Stimulated activated CD4-positive, alpha-beta T cell treated with anti-CD3 and anti-CD28 coated beads, Interleukin-4, amount 100 ng/mL, for 1 hour (primary cell): ENCODE measurements at places on chromosomes 6 and 20.
A peak's percentile ranks its signal among the peaks of the same experiment; 100 is the strongest.

GRCh38 chr20:37378420-37378784, 32.5 kb downstream of the SRC start:
- no peak for DNase-seq

- DNase-seq, result no peak
Measured at GRCh38 chr6:36246506-36247268, 23.2 kb upstream of the PNPLA1 start.

- DNase-seq, result no peak
Measured at GRCh38 chr20:54062812-54063280, 7.5 kb downstream of the BCAS1 start.

DNA sequence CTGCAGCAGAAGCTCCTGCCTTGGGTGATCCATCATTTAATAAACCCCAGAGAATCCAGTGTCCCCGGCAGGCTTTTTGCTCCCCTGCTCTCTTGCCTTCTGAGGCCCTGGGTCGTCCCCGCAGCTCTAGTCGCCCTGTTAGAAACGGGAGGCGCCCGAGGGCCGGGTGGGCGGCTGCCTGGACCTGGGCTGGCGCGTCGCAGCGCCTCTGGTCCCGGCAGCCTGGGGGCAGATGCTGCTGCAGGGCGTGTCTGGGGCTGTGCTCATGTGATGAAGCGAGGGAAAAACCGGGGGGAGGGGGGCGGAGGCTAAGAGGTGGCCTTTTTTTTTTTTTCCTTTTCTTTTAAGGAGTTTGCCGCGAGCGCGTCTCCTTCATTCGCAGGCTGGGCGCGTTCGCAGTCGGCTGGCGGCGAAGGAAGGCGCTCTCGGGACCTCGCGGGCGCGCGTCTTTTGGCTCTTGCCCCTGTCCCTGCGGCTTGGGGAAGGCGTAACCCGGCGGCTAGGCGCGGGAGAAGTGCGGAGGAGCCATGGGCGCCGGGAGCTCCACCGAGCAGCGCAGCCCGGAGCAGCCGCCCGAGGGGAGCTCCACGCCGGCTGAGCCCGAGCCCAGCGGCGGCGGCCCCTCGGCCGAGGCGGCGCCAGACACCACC, 394 bp downstream of the AKAP12 start:
- DNase-seq, result peak; percentile 26

- no peak for DNase-seq
Measured at GRCh38 chr6:154460306-154461071, 50.0 kb downstream of the CNKSR3 start.

GRCh38 chr6:13368079-13368730, 39.9 kb upstream of the TBC1D7 start:
- no peak for DNase-seq

DNA sequence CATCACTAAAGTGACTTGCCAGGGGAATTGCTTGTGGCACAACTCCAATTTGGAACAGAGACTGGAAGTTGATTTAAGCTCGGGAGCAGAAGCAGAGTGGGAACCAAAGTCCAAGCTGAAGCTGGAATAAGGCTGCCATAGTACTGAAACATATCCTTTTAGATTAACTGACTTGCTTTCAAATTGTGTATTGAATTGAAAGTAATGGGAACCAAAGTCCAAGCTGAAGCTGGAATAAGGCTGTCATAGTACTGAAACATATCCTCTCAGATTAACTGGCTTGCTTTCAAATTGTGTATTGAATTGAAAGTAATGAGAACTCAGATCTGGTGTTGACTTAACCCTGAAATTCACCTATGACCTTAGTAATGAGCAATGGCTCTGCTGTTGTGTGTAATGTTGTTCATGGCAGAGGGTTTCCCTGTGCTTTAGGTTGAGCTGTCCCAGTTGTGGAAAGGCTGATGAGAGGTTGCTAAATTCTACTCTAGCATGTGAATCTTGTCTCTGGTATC, 40.2 kb downstream of the CENPW start:
- DNase-seq, result no peak

GRCh38 chr20:14744723-14745122, 407.3 kb upstream of the FLRT3 start:
- DNase-seq, result no peak

DNA sequence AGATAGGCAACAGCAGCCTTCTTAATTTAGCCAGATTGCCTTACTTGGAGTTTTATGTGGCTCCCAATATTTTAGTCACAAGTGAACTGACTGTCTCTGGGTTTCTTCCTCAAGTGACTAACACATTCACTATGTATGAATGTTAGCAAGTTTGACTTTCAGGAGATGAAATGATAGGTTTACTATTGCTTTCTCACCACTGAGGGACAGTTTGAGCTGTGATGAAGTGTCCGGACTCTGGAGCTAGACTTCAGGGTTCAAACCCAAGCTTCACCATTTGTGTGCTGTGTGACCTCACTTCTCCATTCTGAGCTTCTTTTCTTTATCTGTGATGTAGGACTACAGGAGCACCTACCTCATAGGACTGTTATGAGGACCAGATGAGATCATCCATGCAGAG, 8.2 kb downstream of the DHX35 start:
- DNase-seq, result no peak

DNA sequence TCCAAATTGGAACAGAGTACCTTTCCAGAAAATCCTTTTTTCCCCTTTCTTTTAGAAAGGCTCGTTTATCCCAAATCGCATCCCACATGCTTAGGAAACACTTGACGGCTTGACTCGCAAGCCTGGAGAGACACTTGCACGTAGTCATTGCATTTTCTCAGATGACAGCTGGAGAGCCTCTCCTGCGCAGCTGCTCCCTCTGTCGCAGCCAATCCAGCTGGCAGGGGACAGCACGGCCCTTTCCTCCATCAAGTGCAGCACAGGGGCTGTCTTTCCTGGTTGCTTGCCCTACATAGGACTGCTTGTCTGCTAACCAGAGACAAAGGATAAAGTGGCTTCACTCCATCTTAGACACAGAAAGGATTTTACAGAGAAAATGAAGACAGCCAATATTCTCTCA, 77.6 kb upstream of the RGS17 start:
- DNase-seq, result no peak

DNA sequence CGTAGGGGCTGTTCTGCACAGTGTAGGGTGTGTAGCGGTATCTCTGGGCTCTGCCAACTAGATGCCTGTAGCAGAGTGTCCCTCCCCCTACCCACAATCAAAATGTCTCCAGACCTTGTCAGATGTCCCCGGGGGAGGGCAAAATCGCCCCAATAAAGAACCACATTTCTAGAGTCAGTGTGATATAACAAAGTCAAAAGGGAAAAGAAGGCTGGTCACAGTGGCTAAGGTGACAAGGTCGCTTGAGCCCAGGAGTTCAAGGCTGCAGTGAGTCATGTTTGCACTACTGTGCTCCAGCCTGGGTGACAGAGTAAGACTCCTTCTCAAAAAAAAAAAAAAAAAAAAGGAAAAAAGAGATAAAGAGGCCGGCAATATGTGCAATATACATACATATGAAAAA, 11.7 kb upstream of the CEP43 start:
- DNase-seq, result no peak

GRCh38 chr6:157496534-157497095, 115.6 kb downstream of the ZDHHC14 start:
- DNase-seq, result no peak

GRCh38 chr20:50121858-50122271, 8.9 kb upstream of the UBE2V1 start:
- DNase-seq, result no peak

GRCh38 chr6:147127587-147127986, 76.6 kb upstream of the STXBP5 start:
- DNase-seq, result no peak

DNA sequence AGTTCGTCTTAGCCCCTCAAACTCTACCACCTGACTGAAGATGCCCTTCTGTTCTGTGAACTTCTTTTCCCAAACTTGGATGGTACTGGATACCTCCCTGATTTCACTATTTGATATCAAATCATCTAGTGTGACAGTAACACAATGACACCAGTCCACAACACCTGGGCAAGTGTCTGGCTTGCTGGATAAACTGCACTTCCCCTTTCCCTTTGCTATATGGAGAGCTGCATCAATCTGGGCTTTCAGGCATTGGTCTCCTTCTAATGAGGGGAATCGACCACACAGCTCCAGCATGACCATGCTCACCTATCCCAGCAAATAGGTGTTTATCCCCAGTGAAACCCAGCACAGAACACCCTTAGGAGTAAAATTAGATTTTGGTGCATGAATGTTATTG, 3.1 kb downstream of the F13A1 start:
- no peak for DNase-seq

DNA sequence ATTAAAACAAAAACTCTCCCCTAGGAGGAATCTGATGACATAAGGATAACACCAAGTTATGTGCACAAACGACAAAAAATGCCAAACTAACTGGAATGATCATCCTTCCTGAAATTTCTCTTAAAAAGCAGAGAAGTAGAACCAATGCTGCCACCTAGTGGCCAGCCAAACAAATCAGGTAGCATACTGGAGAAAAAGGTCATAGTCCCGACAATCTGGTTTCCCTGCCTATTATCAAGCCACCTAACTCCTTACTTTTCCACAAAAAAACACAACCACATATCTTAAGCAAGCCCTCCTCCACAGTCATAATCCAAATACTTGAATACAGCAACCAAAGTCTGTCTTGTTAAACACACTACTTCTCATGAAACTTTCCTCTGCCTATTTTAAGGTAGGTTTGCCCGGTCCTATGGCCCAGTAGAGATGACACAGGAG, 5.3 kb downstream of the OARD1 start:
- peak; percentile 64 for DNase-seq

GRCh38 chr6:133369773-133370272, 128.7 kb downstream of the EYA4 start:
- DNase-seq, result no peak

DNA sequence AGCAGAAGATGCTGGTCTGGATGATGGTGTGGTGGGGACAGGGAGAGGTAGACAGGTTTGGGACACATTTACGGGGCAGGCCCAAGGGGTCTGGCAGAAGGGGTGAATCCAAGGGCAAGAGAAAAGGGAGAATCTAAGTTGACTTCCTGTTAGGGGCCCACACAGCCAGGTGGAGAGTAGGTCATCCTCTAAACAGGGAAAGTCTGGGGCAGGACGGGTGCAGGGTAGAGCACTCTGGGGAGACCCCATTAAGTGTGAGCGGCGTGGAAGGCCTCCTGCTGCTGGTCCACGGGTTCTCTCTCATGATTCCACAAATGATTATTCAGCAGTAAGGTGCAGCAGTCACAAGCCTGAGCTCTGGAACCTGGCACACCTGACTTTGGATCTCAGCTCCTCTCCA, 2.7 kb downstream of the SRXN1 start:
- no peak for DNase-seq

GRCh38 chr6:130982941-130983456, 80.0 kb downstream of the EPB41L2 start:
- no peak for DNase-seq

DNA sequence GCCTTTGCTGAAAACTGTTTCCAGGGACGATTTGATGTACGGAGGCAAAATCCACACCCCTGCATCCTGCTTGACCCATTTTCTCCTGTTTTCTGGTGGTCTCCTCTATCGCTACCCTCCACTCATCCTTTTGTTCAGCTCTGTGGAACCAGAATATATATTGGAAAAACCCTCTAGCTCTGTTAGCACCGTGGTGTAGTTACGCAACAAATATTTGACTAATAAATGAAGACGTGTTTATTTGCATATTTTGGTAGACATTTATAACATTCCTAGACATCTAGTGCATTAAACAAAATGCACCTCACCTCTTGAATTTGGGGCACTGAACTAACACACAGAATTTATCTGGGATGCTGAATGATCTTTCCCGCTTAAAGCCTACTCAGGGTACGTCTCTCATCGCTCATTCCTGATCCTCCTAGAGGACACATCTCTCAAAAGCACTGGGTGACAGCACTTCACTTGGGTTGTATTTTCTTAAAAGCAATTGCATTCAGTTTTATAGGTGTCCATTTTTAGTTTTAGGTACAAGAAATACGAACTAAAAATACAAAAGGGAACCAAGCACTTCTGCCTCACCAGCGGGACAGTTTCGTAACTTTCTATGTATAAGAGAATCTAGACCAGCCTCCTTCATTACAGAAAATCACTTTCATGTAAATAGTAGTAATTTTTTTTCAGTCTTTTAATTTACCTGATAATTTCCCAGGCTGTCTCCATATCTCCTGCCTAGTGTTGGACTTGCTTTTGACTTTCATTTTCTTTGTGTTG, 59.2 kb downstream of the SNRNP48 start:
- no peak for DNase-seq

GRCh38 chr6:67687396-67687795, 947.7 kb upstream of the ADGRB3 start:
- DNase-seq, result no peak

DNA sequence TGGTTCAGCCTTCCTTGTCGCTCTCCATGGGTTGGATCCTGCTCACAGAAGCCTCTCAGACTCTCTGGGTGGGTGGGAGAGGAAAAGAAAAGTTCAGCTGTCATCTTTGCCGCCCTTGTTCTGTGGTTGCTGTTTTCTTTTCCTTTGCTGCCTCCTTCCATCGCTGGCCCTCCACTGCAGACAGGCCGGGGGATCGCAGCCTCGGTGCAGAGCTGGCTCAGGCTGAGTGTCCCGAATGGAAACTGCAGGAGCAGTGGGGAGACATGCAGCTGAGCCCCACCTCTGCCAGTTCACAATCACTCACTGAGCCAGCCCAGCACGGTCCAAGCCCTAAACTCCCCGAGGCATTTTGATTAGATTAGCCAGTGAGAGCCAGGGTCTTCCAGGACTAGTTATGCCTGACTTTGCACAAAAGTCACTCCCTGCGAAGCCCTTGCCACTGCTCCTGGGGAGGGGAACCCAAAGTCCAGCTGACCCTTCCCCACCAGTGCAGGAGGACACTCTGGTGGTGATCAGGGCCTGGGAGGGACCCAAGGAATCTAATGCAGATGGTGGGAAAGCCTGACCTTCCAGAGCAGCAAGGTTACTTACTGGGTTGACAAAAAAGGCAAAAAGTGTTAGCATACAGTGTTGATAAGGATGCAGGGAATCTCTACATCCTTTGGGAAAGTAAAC, 14.0 kb downstream of the NRN1 start:
- DNase-seq, result no peak

DNA sequence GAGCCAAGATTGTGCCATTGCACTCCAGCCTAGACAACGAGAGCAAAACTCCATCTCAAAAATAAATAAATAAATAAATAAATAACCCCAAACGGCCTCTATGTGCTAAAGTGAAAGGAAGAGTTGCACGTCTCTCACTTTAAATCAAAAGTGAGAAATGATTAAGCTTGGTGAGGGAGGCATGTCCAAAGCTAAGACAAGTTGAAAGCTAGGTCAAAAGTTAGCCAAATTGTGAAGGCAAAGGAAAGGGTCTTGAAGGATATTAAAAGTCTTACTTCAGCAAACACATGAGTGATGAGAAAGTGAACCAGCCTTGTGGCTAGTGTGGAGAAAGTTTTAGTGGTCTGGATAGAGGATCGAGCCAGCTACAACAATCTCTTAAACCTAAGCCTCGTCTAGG, 14.3 kb downstream of the ZBP1 start:
- DNase-seq, result no peak
